Dermis blood vessel endothelial cell (primary cell): ENCODE measurements at places on chromosomes 5 and 9. TPM values are rescaled to one million over a fixed set of nuclear protein-coding genes. Genes with fewer than 3 reads are reported as not detected.

DNA sequence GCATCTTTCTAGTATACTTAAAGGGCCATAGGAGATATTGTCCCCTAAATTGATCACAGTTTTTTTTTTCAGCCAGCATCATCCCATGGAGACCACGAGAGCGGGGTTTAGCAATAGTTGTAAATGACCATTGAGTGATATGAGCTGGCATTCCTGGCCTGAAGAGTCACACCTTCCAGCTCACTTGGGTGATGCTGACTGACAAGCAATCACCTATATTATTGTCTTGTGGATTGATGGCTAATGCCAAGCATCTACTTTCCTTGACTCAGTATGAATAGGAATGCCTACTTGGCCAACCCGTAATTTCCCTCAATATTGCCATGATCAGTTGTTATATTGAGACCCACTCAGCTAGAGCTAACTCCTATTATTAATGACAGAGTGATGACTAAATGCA lies 70.5 kb downstream of the ADAMTSL1 start:
- no peak for DNase-seq

C5 gene
- total RNA-seq = 2.2 and 2.6 TPM in 2 replicates

MAPKAP1 gene
- 82.5 and 84.4 TPM in 2 replicates for total RNA-seq

- no peak for DNase-seq
Measured at GRCh38 chr9:37412431-37413151, 9.9 kb upstream of the GRHPR start.

DNA sequence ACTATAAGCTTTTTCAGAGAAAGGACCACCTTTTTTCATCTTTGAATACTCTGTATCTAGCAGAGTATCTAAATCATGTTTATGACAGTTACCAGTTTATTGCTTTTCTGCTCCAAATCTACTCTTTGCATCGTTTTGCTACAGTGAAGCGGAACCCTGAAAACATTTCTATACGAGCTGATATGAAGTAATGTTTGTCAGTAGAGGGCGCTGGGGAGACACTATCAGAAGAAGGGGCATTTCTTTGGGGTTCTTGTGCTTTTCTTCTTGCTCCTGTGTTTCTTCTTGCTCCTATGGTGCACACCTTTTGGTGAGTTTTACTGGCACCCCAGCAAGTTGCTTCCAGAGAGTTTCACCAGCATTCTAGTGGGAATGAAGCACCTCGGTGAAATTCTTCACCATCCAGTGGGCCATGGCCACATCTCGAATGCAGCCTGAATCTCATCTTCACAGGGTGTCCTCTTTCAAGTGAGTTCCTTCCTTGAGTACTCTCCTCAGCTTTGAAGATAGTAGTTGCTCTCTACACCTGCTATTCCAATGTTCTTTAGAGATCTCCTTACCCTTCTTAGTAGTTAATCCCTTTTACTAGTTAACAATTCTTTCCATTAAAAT lies 98.4 kb downstream of the FGF1 start:
- DNase-seq = peak; percentile 73

TRIM52 gene
- 6.3 and 8.8 TPM in 2 replicates for total RNA-seq

- peak; percentile 87 for DNase-seq
Measured at GRCh38 chr5:95861221-95861863, 38.8 kb upstream of the GLRX start.

EGFL7 gene
- total RNA-seq = 571 and 768 TPM in 2 replicates

DNA sequence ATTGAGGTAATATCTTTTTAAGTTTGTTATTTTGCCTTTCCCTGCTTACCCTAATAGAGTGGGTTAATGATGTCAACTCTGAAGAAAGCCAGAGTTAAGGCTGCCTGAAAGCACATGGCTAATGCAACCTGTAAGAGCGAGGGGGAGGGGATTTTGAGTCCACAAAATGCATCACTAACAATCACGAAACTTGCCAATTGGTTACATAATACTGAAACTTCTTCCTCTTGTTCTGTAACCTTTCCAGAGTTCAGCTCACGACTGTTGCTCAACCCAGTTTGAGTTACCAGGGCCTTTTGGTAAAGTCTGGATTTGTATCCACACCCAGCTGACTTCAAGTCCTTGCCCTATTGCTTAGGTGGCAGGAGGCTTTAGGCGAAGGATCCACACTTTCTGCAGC lies 308.8 kb downstream of the EFNA5 start:
- DNase-seq = no peak

DNA sequence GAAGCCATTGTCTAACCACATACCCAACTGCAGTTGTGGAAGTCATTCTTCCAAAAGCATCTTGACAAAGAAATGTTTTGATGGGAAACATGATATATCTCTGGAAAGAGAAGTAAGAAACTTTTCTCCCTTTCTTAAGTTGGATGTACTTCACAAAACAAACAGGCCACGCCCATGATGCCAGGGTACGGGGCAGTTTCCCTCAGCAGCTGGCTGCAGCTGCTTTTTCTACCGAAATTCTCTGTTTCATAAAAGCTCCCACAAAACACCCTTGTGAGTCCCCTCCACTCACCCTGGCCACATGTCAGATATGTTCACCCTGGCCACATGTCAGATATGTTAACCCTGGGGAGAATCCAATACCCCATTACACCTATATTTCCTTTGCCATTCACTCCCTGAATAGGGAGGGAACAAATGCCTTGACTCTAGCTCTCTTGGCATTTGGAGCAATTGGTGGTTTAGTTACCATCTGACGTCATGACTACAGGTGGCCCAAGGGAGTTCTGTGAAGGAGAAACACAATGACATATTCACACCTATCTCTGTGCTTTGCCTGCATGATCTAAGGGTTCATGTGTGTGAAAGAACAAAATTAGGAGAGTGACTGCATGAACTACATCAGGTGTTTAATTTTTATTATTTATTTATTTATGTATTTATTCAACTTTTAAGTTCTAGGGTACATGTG lies 103.0 kb downstream of the AOPEP start:
- no peak for DNase-seq

DNA sequence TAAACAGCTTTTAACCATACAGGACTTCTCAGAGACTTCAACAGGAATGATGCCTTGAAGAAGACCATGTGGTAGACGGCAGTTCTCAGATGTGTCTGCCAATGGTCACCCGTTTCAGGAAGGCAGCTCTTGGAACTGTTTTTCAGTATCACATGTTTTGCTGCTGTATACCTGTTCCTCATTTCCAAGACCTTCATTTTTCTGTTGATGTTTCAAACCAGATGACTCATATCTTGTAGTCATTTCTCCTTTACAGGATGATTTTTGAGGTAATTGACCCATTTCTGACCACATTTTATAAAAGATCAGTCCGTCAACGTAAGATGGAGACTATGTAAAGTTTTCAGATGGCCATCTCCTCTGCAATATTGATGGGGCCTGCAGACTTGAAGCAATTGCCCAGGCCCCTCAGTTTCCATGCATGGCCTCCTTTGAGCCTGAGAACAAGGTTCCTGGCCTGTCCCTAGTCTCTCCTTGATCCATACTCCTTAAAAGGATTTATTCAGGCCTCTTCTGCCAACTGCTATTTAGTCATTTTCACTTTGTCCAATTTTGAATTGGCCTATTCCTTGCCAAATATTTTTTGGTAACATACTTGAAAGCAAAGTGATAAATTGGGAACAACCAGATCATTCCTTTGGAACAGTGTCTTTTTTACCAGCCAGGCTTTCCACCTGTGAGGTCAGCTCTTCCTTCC lies 128.6 kb downstream of the PDZD2 start:
- DNase-seq = no peak

DNA sequence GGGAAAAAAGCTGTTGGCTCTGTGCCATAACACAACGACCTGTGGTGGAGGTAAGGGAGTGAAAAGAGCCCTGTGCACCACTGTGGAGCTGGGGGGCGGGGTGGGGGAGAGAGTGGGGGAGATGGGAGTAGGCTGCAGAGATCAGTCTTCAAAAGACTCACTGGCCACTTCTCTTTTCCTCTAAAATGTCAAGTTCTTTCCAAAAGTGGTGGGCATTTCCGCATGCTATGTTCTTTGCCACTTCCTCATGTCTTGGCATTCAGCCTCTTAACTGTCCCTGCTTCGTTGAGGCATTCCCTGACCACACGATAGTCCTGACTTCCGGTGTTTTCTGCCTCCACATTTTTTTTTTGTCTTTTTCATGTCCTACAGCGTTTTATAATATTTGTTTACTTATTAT lies 2.4 kb upstream of the PPP2R2B start:
- DNase-seq = no peak

SH3RF2 gene
- 0.05 and 0.17 TPM in 2 replicates for total RNA-seq

SAXO1 gene
- not detected in 2 replicates for total RNA-seq

DNA sequence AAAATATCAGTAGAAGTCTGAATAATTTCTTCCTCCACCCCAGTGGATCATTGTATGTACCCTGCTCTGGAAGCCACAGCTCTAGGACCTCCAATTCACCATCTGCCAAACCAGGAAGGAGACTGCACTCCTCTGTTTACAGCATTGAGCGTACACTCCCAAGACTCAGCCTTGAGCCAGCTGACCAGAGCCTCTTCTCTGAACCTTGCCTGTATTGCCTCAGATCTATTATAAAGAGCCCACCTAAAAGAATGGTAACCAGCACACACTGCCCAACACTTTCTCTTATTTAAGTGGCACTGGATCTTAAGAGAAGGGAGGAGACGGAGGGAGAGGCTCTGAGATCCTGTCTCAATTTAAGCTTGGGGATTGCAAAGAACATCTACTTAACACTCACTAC lies 217.8 kb upstream of the RASEF start:
- peak; percentile 10 for DNase-seq
